Adipocyte (in vitro differentiated cells): ENCODE measurements at places on chromosomes 5 and 9.

GRCh38 chr5:176734756-176735342 is 75.5 kb upstream of the UNC5A start:
- DNase-seq = no peak

DNA sequence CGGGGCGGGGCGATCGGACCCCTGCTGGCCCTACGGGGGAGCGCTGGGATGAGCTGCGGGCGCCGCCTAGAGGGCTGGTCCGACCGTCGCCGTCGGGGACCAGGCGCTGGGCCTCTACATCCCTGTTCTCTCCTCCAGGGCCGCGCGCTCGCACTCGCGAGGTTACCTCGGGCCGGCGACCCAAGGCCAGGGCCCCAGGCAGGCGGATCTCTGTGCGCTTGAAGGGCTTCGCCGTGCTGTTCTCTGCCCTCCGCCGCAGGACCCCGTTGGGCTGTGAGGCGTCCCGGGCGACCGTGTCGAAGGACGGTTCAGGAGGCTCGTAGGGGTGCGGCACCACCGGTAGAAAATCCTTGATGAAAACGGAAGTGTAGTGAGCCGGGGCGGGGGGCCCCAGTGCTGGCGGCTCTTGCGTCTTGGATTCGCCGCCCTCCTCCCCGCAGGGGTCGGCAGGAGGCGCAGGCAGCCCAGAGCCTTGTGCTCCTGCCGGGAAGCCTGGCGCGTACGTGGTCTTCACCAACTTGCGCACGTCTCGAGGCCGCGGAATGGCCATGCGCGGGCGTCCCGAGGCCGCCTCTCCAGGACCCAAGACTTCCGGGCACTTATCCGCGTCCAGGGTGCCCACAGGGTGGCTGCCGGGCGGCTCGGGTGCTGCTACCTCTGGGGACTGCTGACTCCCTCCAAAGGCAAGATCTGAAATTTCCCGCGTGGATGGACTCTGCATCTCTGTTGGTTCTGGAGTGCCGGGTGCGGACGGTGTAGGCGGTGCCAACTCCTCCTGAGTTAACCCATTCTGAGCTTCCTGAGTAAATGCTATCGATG is 2.0 kb downstream of the PROB1 start:
- DNase-seq = peak; percentile 34

GRCh38 chr9:2838371-2839000 is 5.4 kb downstream of the PUM3 start:
- DNase-seq = peak; percentile 52

- peak; percentile 6 for DNase-seq
Measured at GRCh38 chr9:10050016-10050415, 562.8 kb downstream of the PTPRD start.

GRCh38 chr9:89888233-89888632 is 283.4 kb downstream of the GADD45G start:
- no peak for DNase-seq

DNA sequence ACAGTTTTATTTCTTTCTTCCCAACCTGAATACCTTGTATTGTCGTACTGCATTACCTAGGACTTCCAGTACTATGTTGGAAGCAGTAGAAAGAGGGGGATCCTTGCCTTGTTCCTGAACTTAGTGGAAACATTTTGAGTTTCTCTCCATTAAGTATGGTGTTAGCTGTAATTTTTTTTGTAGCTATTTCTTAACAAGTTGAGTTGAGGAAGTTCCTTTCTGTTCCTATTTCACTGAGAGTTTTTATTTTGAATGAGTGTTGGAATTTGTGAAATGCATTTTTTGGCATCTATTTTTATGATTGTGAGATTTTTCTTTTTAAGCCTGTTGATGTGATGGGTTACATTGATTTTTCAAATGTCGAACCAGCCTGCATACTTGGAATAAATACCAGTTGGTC is 49.0 kb downstream of the FSD1L start:
- no peak for DNase-seq

DNA sequence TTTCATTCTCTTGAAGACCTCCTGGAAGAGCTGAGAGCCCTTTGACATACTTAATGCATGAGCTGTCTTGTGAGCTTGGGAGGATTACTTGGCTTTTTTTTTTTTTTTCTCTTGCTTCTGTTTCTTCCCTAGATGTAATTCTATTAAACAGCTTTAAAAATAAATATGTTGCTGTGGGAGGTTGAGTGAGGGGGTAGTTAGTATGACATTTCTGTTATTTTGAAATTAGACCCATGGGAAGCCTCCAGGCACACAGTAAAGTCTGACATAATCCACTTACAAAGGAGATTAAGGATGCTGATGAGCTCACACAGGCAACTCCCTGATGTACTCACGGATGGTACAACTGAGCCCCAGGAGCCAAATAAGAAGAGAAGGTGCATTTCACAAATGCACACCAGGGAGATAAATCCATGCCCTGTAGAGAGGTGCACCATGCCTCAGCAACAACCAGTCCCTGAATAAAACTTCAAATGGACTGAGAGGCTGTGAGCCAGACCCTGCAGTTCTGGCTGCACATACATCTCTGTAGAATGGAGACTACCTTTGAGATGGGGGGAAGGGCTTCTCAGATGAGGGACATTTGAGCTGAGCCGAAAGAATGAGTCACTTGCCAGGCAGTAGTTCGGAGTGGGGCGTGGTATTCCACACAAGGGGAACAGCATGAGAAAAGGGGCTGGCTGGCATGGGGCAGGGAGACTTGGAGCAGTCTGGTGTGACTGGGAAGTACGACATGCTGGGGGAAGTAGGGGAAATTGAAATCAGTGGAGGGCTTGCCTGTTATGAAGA is 68.7 kb downstream of the ACTL7B start:
- peak; percentile 64 for DNase-seq

GRCh38 chr5:174937201-174938123 is 213.1 kb downstream of the MSX2 start:
- no peak for DNase-seq

DNA sequence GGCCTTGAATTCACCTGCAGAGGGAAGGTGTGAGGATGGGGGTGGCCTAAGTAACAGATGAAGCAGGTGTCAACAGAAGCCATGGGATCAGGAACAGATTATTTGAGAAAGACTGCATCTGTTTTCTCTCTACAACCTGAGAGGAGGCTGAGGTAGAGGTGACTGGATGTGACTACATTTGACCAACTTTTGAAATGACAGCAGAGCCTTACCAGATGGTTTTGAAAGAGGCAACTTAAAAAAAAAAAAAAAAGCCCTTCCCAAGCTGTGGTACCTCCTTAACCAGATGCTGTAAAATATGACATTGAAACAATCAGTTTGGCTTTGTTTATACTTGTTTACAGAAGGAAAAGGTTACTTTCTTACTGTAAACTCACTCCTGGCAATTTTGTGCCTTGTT is 108.6 kb downstream of the TRIO start:
- DNase-seq = no peak

DNA sequence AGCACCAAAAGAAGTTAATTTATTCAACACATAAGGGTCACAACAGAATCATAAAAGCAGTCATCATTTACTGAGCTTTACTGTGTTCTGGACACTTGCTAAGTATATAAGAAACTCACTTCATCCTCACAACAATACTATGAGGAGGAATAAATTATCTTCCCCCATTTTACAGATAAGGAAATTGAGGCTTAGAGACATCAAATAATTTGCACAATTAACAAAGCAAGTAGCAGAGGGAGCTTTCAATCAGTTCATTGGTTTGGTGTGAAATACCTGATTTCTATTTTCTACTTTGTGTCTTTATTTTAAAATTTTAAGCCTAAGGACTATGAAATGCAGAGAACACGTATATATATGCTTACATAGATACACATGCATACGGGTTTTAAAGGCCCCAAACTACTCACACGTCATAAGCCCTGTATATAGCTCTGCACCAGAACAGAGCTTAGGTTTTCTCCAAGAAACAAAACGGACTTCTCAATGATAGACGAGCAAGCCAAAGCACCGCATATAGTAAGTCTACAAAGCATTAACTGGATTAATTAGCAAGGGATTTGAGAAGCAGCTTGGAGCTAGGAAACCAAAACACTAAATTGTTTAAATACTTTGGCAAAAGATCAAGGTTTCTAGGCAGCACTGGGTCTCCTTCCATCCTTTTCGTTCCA is 95.6 kb downstream of the DENND1A start:
- no peak for DNase-seq

DNA sequence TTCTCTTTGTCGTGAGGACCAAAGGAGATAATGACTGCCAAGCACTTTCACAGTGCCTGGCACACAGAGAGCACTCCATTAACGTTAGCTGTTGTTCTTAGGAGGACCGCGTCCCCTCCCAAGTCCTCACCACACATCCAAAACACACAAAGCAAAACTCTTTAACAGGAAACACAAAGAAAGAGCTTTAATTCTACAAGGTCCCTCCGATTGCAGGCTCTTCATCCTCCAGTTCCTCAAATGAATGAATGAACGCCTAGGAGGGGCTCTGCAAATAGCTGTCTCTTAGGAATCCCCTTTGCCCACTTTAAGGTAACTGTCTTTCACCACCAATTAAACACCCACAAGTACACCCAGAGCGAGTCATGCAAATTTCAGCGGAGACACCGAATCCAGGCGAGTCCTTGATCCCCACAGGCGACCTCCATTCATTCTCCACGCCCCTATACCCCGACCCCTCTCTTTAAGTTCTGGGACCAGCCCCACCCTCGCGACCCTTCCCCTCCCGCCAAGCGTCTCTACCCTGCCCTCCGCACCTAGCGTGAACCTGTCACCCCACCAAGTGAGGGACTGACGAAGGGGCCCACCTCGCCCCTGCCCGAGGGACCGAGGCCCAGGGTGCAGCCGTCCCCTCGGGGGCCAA is 644 bp downstream of the TSC1 start:
- peak; percentile 27 for DNase-seq

GRCh38 chr9:135989157-135989556 is 28.0 kb upstream of the UBAC1 start:
- DNase-seq = no peak

GRCh38 chr5:157608972-157609565 is 33.5 kb upstream of the ADAM19 start:
- DNase-seq = no peak

DNA sequence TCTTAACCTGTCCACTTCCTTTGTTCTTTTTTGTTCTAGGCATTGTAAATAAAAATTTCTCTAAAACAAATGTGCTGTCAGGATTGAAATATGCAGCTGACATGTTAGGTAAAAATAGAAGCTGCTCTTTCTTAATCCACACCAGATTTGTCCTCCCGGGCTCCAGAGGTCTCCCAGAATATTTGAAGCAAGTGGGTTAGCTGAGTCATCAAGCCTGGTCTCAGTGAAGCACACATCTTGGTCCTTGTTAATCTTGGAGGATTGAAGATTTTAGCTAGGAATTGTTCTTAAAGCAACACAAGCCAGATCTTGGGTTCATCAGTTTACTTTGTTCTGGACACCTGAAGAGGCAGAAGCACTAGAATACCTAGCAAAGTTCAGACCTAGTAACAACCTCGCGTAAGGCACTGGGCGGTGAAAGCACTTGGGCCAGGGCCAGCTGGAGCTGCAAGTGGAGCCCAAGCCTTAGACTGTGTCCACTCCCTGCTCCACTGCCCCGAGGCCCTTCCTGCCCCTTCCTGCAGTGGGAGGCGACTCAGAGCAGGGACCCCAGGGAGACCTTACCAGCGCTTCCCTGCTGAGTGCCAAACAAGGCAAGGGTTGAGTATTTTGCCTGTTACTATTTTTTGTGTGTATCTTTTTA is 36.5 kb downstream of the HABP4 start:
- DNase-seq = peak; percentile 93

DNA sequence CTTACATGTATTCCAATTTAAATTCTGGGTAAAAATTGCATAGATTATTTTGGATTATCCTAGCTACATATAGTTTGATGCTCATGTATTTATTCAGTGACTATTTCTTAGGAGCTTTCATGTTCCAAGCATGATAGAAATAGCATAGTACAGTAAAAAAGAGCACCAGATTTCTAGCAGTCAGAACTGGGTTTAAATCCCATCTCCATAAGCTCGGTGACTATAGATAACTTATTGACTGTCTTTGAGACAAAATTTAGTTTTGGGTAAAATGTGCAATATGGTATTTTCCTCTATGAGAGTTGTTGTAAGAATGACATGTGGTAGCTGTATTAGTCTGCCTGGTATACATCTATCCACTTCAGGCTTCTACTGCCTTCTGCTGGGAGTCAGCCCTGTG is 889.6 kb downstream of the DTWD2 start:
- no peak for DNase-seq

DNA sequence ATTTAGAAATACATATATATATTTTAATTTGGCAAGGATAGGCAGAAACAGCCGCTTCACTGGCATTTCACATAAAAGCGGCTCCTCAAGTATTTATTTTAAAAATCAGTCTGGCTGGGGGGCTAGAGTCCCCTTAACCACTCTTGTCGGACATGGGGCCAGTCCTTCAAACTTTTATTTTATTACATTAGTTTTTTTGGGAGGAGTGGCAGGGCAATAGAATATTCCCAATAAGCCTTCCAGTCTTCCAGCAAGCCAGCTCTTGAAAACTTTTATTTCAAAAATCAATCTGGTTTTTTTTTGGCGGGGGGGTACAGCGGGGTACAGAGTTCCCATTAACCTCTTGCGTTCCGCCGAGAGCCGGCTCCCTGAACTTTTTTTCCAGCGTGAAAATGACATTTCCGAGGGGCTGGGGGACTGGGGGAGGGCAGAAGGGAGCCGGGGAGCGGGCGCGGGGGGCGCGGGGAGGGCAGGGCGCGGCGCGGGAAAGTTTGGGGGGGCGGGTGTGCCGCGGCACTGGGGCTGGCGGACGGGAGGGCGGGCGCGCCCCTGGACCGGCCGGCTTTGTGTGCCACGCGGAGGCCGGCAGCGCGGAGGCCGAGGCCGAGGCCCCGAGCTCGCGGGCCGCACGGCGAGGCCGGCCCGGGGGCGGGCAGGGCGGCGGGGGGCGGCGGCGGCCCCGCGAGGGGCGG is 504 bp upstream of the ZNF618 start:
- DNase-seq = peak; percentile 70

- no peak for DNase-seq
Measured at GRCh38 chr9:124372038-124372437, 43.2 kb downstream of the PSMB7 start.

- no peak for DNase-seq
Measured at GRCh38 chr5:177601577-177602457, 1.9 kb downstream of the B4GALT7 start.

DNA sequence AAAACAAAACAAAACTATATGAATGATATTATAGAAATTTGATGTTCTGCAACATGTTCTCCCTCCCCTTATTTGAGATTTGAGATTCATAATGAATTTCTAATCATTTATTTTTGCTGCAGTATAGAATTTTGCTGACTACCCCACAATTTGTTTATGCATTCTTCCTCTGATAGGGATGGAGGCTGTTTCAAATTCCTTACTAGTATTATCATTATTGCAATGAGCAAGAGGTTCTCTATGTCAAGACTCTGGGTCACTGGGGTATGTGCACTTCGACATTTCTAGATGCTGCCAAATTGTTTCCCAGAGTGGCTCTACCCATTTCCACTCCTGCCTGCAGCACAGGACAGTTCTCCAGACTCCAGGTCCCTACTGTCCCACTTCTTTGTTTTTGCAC is 54.9 kb upstream of the DAB2IP start:
- DNase-seq = no peak

GRCh38 chr9:135790850-135791249 is 88.9 kb downstream of the KCNT1 start:
- DNase-seq = no peak

DNA sequence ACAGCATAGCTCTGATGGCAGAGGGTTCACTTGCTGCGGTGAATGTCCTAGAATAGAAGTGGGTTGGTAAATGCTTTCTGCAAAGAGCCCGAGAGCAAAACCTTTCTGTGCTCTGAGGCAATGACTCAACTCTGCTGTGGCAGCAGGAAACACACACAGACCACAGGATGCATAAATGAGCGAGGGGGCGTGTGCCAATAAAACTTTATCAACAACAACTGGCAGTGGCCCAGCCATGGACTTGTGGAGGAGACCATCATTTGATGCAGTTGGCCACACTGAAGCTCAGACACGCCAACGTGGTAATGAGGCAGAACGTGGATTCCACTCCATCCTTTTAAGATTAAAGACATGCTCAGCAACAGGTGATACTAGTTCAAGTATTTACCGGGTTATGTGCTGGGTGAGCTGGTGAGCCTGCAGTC is 6.8 kb downstream of the MRPL36 start:
- DNase-seq = peak; percentile 20
